Peyer's patch (tissue), 4 donors: ENCODE measurements at places on chromosomes 2 and 18.

GRCh38 chr18:76432970-76433767 is 61.9 kb downstream of the ZNF516 start:
- DNase-seq = no peak

DNA sequence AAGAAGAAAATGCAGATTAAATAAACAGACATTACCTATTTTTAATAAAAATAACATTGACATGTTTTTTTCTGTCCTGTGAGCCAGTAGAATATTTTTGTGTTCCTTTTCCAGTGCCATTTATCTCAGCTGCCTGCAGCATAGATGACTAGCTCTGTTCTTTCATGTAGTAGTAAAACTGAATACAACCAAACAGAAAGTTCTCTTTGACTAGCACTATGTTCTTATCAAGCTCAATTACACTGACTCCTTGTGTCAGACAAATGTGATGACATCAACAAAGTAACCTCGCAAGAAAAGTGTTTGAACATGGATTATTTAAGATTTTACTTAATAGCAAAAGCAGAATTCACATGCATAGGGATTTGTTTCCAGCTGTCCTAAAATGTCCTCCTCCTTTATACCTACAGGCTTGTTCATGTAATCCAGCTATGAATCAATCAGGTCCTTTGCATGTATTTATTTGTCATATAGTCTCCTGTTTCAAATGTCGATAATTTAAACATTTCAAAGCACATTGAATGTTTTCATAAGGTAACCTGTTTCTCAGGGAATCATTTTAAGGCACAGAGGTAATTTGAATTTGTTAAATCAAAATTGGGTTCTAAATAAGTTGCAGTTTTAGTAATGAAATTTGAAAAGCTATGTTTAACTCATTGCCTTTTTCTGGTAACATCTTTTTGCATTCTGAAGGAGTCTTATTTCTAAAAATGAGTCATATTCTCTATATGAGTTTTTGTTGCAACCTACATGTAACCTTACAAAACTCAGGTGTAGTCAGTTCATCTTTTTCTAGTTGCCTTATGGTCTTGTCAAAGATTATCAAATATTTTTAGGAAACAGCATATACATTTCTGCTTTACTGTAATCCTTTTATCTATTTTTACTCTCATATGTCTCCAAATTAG is 215.3 kb upstream of the GULP1 start:
- DNase-seq = no peak

DNA sequence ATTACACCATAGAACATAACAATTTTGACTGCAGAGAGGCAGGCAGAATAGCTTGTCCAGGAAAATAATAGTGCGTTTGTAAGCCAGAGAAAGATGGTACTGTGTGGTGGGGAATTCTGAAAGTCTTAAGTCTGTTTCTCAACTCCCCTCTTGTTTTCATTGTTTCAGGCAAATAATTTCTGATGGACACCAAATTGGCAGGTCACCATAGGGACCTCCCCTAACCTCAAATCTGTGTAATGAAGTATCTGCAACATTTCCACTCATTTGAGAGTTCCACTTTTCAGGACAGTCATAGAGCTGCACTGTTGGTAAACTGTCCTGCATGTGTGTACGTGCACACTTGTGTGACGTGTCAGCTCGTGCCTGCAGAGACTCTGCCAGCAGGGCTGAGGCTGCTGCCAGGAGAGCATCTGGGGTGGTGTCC is 195.6 kb downstream of the AGAP1 start:
- no peak for DNase-seq

- DNase-seq = no peak
Measured at GRCh38 chr2:10046931-10047330, 3.6 kb downstream of the KLF11 start.

DNA sequence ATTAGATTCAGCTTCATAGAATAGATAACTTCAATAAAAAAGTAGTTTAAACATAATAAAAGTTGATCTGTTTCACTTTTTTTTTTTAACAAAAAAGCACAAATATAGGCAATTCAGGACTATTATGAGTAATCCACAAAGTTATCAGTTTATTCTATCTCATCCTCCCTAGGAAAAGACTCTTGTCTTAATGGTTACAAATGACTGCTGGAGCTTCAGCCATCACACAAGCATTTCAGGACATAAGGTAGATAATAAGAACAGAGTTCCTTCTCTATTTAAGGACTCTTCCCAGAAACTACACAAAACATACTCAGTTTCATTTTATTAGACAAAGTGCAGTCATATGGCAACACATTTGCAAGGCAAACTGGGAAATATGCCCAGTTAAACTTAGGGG is 357.6 kb upstream of the SETBP1 start:
- DNase-seq = no peak

DNA sequence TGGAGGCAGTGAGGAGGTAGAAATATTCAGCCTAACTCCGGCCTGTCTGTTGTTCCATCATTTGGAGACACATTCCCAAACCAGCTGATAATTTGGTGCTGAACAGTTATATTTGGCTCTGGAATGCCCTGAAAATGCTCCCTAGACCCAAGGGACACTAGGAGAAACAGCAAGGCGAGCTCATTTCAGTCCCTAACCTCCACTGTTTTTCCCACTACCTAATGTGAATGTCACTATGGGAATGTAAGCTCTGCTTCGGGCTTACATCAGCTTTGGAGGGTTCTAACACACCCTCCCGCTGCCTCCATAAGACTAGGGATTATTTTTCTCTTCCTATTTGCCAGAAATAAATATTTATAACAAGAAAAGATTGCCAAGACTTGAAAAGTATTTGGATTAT is 103.5 kb downstream of the ANTXR1 start:
- DNase-seq = no peak
